ENCODE measurements at places on chromosomes 4 and X.
A peak's percentile ranks its signal among the peaks of the same experiment; 100 is the strongest.

GRCh38 chr4:113941836-113942235 is 37.6 kb downstream of the ARSJ start:
- no peak for DNase-seq

DNA sequence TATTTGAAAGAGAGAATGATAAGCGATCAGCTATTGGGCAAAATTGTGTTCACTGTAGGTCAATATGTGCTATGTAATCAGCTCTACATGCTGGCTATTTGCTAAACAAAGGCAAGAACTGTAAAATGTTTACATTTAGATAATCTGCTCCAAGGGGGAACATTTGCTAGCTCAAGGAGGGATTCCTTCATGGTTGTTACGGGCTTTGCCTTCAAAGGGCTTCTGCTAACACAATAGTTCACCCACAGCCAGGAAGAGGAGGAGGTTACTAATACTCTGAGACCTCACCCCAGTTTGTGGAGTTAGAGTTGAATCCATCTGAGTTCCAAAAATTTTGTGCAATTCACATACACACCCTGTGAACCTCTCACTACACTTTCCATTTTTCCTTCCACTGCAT is 107.6 kb upstream of the BMP3 start:
- no peak for DNase-seq

- DNase-seq = peak; percentile 56
These were observed 13.0 kb downstream of the EXOC1 start for GRCh38 chr4:55866290-55866907.

DNA sequence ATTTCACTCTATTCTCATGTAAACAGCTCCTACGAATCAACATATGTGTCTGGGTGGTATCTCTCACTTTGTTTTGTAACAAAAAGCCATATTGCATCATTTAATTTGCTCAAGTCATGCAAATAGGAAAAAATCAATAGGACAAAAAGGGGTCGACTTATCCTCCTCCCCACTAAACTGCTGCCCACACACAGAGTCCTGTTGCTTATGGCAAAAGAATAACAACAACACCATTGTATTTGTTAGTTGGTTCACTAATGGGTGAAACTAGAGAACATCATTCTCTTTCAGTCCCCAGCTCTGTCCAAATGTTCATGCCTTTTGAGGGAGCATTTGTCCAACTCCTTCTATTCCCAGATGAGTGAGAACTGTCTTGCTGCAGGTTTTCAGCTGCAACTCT is 2.1 kb downstream of the HHIP start:
- no peak for DNase-seq

- no peak for DNase-seq
These were observed 19.0 kb downstream of the SPRY1 start for GRCh38 chr4:123415576-123415975.

DNA sequence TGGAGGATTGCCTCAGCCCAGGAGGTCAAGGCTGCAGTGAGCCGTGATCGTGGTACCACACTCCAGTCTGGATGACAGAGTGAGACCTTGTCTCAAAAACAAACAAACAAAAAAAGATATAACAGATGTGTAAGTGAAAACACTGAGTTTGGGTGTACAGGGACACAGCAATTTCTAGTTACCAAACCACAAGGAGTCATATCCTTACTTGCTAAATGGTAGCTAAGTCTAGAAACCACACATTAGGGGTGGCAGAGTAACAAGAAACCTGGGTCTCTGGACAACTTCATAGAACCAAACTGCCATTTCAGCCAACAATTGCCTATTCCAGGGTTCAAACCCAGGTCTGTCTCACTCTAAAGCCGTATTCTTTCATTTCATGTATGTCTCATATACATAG is 20.8 kb downstream of the PPEF2 start:
- no peak for DNase-seq

Data from hematopoietic multipotent progenitor cell treated with erythropoietin and hydrocortisone succinate and interleukin-3 and kit ligand, for 4 days (in vitro differentiated cells).